NCI-H510A (cell line): ENCODE measurements at places on chromosomes 7 and 10.

DNA sequence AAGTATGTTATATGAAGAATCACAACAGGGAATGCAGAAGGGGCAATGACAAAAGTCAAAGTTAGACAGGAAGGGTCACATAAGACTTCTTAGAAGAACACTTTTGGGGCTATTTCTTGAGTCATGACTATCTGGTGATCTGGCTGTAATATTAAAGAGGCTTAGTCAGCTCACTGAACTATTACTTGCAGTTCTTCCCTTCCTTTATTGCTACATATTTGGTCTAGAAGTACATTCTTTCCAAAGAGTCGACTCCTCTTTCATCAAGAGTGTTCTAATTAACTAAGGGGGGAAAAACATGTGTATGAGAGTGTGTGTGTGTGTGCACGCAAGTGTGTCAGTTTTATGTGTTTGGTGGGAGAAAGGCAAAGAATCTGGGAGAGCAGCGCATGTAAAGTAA, 247.3 kb upstream of the LRRTM3 start:
- no peak for DNase-seq

GRCh38 chr7:140576589-140576988, 64.0 kb downstream of the DENND2A start:
- no peak for DNase-seq

GRCh38 chr10:770975-771374, 81.5 kb upstream of the DIP2C start:
- no peak for DNase-seq

DNA sequence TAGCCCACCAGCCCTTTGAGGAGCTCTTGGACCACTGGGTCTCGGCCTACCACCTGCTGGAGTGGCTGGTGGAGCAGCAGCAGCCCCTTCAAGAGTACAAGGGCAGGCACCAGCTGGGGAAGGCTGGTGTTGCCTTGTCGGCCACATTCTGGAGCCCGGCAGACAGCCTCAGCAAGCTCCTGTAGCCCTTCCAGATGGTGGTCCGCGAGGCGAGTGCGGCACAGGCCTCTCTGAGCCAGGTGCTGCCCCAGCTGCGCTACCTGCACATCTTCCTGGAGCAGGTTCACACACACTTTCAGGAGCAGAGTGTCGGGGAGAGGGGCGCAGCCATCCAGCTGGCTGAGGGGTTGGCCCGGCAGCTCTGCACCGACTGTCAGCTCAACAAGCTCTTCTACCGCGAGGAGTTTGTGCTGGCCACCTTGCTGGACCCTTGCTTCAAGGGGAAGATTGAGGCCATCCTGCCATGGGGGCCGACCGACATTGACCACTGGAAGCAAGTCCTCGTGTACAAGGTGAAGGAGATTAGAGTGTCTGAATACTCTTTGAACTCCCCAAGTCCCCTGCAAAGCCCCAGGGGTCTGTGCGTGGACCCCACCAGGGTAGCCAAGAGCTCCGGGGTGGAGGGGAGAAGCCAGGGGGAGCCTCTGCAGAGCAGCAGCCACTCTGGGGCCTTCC, 7.0 kb upstream of the ACTR3C start:
- no peak for DNase-seq

GRCh38 chr10:70890917-70891431, 2.6 kb upstream of the PCBD1 start:
- no peak for DNase-seq

- peak; percentile 37 for DNase-seq
Observed at GRCh38 chr7:33904681-33905388, 504 bp upstream of the BMPER start.

- no peak for DNase-seq
Observed at GRCh38 chr7:29352041-29352440, 157.5 kb downstream of the CHN2 start.

DNA sequence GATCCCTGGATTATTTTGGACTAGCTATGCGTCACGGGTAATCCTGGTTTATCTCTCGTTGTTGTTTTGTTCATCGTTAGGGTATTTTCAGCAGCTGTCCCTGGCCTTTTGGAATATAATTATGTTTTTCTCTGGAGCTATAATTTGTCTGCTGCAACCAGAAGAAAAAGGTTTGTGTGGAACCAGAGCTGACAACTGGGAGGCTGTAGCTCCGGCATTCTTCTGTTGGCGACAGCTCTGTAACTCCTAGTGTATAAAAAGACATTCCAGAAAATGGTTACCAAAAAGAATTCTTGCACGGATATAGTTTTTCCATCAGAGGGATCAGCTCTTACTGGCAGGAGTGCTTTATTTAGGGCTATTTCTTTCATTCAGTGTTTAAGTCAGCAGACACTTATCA, 130.9 kb upstream of the PRR15 start:
- DNase-seq = no peak

DNA sequence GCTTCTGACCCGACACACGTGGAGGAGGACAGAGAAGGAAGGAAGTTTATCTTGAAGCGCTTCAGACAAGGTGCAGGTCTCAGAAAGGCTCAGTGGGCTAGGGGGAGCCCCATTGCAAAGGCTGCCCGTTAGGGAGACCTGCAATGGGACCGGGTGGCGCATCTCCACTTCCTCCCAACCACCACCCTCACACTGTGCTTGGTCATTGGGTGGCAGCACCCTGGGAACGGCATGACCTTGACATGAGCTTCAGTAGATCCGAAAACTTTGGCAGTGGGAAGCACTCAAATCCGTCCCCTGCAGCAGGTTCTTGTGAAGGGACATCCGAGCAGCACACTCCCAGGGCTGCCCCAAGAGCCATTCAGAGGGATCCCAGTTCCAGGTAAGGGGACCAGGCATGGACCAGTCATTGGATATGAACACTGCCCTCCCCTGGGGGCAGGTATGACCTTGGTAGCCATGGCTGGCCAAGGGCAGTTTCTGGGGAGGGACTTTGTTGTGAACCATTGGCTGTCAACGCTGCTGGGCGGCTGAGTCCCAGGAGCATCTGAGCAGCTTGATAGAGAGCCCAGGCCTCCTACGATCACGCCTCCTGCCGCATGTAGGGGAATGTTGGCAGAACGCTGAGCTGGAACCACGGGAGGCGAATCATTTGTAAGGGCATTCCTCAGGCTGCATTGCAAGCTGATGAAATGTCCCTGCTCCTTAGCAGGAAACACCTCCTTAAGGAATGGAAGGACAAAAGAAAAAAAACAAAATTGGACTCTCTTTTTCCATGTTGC, 31.7 kb downstream of the GALNTL5 start:
- no peak for DNase-seq

- DNase-seq = no peak
Observed at GRCh38 chr7:16958724-16959123, 76.9 kb upstream of the AGR3 start.

- DNase-seq = no peak
Observed at GRCh38 chr10:62690703-62691102, 113.8 kb upstream of the ADO start.

- DNase-seq = no peak
Observed at GRCh38 chr7:99984593-99984992, 8.8 kb upstream of the AZGP1 start.

DNA sequence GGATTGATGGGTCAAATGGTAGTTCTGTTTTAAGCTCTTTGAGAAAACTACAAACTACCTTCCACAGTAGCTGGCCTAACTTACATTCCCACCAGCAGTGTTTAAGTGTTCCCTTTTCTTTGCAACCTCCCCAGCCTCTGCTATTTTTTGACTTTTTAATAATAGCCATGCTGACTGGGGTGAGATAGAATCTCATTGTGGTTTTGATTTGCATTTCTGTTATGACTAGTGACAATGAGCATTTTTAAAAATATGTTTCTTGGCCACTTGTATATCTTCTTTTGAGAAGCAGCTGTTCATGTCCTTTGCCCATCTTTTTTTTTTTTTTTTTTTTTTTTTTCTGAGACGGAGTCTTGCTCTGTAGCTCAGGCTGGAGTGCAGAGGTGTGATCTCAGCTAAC, 155.2 kb upstream of the BMPER start:
- DNase-seq = no peak

DNA sequence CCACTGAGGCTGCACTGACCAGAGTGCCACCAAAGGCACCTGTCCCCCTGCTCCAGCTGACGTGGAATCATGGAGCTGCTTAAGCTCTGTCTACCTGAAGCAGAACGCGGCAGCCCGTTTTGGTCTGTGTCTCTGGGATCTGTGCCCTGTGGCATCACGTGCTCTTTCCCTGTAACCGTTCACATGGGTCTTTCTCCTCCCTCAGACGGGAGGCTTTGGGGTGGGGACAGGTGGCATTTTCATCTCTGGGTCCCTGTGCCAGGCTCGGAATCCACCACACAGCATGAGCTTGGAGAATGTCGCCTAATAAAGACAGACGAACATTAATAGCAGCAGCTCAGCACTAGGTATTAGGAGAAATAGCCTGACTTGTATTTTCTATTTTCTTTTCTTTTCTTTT, 1.6 kb upstream of the ADAP1 start:
- no peak for DNase-seq

DNA sequence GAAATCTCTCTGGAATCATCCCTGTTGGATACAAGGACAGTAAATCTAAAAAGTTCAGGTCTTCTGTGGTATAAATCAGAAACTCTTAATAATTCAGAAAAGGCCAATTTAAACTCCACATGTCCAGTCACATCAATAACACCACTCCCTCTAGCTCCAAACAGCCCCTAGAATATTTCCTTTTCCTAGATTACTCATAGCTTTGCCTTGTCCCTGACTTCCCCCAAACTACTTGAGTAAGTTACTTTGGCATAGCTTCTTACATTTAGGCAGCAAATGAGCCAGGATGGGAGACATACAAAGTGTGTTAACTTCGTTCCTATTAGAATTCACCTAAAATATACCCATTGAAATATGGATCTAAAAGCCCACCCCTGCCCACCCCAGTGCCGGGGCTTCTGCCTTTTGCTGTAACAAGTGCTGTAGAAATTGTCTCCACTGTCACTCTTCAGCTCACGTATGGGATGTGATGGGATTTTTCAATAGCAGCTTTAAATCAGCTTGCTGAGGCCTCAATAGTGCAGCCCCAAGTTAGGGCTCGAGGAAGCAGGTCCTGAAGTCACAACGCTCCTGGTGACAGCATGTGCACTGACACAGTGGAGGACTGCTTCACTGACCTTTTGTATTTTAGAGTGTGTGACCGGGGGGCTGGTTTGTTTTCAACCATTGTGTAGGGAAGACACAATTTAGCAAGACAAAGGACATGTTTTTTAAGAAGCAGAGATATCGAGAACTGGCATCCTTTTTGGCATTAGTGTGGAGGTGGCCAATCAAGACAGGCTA, 218.2 kb upstream of the KMT2E start:
- DNase-seq = no peak

DNA sequence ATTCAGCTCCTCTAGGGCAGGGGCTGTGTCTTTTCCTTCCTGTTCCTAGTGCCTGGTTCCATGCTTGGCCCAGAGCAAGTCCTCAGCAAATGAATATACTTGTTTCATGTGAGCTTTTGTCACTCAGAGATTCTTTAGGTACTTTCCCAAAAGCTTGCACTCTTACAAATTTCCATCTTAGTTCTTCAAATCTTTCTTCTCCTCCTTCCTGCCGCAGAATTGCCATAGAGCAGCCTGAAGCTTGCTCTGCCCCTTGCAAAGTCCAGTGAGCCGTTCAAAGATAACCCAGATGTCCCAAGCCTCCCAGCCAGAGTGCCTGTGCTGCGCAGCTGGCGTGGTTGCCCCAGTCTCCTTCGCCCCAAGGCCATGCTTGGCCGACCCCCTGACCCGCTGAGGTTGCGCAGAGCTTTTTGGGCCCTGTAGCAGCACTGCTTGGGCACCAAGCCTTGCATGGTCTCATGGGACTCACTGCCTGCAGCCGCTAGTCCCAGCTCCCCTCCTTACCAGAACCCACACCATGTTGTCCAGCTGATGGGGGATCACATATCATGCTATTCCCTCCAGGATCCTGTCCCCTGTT, 20.7 kb downstream of the CHST3 start:
- no peak for DNase-seq

DNA sequence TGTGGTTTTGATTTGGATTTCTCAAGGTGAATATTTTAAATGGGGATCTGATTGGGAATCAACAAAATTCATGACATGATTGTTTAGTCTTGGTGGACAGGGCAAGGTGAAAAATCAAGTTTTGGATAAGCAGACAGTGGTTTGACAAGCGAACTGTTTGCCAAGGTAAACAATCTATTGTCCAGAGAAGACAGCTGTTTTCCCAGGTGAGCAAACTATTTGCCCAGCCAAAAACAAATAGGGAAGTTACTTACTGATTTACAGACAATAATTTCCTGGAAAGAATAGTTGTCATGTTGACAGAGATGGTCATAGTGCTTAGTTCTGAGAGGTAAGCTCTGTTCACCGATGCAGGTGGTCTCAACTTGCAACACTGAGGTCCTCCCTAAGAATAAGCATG, 94.0 kb upstream of the STEAP1B start:
- peak; percentile 17 for DNase-seq

- no peak for DNase-seq
Observed at GRCh38 chr10:116808706-116809105, 40.6 kb upstream of the ENO4 start.

DNA sequence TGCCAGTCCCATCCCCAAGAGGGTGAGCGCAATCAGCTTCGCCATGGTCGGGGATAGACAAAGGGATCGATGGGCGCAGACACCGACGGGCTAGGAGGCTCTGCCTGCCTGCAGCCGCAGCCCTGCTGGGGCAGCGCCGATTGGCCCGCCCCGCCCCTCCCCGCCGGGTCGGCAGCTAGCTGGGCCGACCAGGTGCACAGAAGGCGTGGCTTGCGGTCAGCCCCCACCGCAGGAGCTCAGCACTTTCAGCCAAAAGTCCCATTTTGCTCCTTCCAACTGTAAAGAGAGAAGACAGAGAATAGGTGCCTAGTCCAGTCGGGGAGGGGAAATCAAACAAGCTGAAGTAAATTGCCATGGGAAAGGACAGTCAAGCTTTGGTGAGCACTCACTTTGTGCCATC, at the start of gene PON1:
PON1 (minus strand) TSS at position 102 of the 400 bp plus-strand sequence; CDS start at position 45, 57 bp downstream.
- no peak for DNase-seq

- DNase-seq = no peak
Observed at GRCh38 chr10:9010093-9010492, 955.6 kb downstream of the GATA3 start.

GRCh38 chr10:86481761-86482160, 39.8 kb downstream of the WAPL start:
- no peak for DNase-seq

DNA sequence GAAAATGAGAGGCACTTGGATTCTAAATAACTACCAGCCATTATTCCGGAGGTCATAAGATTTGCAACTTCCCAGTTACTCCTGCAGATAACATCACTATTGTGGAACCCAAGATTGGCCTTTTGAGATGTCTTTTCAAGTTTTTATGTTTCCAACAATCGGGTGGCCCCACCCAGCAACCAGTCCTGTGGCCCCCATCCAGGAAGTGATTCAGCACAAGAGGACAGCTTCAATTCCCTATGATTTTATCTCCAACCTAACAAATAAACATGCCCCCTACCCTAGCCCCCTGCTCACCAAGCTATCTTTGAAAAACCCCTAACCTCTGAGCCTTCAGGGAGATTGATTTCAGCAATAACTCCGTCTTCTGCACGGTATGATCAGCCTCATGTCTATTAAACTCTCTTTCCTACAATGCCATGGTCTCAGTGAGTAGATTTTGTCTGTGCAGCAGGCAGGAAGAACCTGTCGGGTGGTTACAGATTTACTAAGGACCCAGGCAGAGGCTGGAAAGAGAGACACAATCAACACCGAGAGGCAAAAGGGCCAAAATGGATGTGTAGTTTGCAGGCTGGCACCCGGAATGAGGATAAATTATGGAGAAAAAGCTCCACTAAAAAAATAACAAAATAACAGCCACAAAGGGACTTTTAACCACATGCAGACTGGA, 83.9 kb upstream of the UNC5B start:
- DNase-seq = no peak
